Neuronal stem cell (in vitro differentiated cells): ENCODE measurements at places on chromosomes 6 and 20.

DNA sequence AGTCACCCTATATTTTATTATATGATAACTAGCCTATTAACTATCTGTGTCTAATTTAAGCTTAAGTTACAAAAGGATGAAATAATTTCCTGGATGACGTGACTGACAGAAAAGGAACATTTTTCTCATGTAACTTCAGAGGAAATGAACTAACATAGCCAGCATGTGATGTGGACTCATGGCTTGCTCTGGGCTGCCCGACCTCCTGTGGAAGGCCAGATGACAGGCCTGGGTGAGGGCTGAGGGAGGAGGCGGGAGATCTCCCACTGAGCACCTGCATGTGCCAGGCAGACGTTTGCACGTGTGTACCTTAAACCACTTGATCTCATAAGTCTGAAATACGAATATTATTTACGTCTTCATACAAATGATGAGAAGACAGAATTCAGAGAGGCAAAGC, 321.1 kb downstream of the SYNE1 start:
- no peak for DNase-seq
- no peaks in the 10 kb centered on the region for H3K27me3 ChIP-seq
- no peak overlapping the region for H3K4me3 ChIP-seq

GRCh38 chr6:3389390-3390167, 67.3 kb downstream of the SLC22A23 start:
- no peaks in the 10 kb centered on the region for H3K27me3 ChIP-seq
- no peak overlapping the region for H3K27ac ChIP-seq
- H3K4me3 ChIP-seq: no peak overlapping the region
- DNase-seq: no peak
- peaks cover 10% of the 10 kb centered on the region for H3K4me1 ChIP-seq

DNA sequence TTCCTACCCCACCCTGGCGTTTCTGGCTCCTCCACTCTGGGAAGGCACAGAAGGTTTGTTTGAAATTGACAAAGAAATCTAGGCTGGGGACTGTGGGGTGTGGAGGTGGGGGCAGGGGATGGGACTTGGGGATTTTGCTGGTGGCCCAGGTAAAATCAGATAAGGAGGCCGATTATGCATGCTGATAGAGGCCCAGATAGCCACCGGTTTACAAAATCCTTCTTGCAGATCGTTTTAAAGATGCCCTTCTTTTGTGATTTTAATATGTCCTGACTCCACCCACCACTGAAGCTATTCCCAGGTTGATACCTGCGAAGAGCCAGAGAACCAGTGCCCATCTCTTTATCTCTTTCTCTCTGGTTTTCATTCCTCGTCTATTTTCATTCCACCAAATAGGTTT, 104.9 kb downstream of the TFAP2C start:
- H3K27ac ChIP-seq: no peak overlapping the region
- peaks cover 8% of the 10 kb centered on the region for H3K27me3 ChIP-seq
- no peak overlapping the region for H3K4me3 ChIP-seq
- peaks cover 6% of the 10 kb centered on the region for H3K4me1 ChIP-seq

DNA sequence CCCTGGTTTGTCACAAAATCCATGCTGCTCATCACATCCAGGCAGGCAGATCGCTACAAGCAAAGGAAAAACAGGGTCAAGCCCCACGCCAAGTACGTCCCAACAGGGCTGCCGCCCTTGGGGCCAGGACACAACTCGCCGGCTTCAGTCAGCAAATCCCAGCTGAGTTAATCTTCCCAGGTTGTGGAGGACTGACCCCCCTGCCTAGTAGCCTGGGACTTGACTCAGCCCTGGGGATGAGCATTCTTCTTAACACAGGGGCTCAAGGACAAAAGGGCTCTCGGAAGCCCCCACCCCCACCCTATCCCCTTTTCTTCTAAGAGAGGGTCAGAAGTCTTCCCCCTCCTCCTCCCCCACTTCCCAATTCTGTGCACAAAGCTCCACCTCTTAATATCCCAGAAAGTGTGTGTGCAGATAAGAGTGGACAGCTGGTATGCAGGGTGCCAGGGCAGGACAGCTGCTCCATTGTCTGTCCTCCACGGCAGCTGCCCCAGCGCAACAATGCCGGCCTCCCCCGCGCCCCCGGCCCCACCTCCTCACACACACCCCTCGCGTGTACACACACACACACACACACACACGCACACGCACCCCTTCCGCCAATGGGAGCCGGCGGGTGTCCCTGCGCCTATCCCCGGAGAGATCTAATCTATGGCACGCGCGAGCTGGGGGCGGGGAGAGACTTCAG, 4.5 kb downstream of the DLL1 start:
- DNase-seq: peak; percentile 82
- H3K4me1 ChIP-seq: peaks cover 25% of the 10 kb centered on the region
- H3K27me3 ChIP-seq: no peaks in the 10 kb centered on the region
- H3K27ac ChIP-seq: no peak overlapping the region
- peaks cover 64% of the 10 kb centered on the region for H3K36me3 ChIP-seq

DNA sequence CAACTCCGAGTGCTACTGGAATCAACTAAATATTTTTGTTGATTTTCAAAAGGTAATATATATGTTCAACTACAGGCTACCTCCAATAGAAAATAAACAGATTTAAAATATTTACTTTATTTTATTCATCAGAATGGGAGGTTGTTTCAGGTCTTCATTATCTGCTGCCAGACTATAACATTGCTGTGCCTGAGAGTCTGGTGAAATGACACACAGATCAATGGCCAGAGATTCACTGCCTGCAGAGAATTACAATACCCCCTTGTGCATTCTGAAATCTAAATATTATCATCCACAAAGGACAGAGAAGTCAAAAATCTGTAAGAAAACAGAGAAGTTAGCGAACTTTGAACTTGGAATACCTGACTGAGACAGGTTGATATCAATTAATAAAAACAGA, 667.8 kb upstream of the GJE1 start:
- no peaks in the 10 kb centered on the region for H3K27me3 ChIP-seq
- no peak overlapping the region for H3K4me3 ChIP-seq
- no peak for DNase-seq
- no peak overlapping the region for H3K27ac ChIP-seq
- H3K36me3 ChIP-seq: no peaks in the 10 kb centered on the region

DNA sequence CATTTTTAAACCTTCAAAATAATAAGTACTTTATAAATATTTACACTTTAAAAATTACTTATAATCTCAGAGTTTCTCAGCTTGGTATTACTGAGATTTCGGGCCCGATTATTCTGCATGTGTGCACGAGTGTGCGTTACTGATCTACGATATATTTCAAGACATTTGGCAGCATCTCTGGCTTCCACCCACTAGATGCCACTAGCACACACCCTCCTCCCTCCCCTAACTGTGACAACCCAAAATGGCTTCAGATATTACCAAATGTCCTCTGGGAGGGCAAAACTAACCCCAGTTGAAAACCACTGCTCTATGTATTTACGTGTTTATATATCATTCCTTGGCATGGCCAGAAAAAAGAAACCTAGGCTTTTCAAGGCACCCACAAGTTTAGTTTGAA, 95.9 kb downstream of the FYN start:
- H3K27me3 ChIP-seq: no peaks in the 10 kb centered on the region
- peaks cover 2% of the 10 kb centered on the region for H3K36me3 ChIP-seq
- peaks cover 5% of the 10 kb centered on the region for H3K4me1 ChIP-seq
- no peak overlapping the region for H3K4me3 ChIP-seq

GRCh38 chr20:58888521-58889333, 36.2 kb downstream of the GNAS start:
- DNase-seq: peak; percentile 74
- H3K27ac ChIP-seq: no peak overlapping the region
- H3K27me3 ChIP-seq: no peaks in the 10 kb centered on the region

DNA sequence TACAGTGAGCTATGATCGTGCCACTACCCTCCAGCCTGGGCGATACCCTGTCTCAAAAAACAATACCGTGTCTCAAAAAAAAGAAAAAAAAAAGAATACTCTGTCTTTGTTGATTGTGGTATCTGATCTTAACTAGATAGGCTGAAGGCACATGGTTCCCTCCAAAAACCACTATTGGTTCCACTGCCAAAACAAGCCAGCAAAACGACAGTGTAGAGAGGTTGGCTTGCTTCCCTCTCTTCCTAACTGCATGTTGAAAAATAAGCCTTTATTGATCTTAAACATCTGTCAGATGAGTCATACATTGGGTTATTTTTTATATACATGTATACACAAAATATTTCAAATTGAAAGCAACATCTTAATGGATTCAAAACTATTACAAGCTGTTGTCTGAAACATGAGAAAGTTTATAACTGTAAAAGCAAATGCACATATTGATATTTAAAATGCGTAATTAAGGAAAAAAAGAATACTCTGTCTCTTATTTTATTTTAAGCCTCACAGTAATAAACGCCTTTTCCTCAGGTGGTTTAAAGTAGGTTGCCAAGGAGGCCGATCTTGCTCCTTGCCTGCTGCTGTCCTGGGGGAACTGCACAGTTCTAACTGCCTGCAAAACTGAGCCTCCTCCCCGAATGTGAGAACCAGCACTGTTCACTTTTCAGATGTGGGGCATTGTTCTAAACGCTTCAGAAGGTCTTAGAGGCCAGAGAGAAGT, 7.0 kb upstream of the NINL start:
- DNase-seq: no peak
- H3K27me3 ChIP-seq: peaks cover 2% of the 10 kb centered on the region
- no peak overlapping the region for H3K4me3 ChIP-seq
- H3K4me1 ChIP-seq: peaks cover 2% of the 10 kb centered on the region
- H3K36me3 ChIP-seq: no peaks in the 10 kb centered on the region
- no peak overlapping the region for H3K27ac ChIP-seq

DNA sequence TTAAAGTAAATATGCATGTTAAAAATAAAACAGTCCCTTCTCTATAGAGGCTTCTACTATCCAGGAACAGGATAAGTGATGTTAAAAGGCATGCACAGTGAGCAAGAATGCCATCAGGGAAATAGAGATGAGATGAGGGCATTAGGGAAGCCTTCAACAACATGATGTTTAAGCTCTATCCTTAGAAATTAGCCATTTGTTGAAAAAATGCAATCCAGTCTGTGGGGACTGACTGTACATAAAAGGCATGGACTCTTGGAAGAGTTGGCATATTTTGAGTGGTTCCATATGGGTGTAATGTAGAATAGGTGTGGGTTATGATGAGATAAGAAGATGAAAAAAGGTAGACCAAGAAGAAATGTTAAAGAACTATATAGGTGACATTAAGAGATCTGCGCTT, 5.8 kb downstream of the KIAA0319 start:
- H3K36me3 ChIP-seq: no peaks in the 10 kb centered on the region
- no peak overlapping the region for H3K27ac ChIP-seq
- DNase-seq: no peak
- H3K4me1 ChIP-seq: no peaks in the 10 kb centered on the region

DNA sequence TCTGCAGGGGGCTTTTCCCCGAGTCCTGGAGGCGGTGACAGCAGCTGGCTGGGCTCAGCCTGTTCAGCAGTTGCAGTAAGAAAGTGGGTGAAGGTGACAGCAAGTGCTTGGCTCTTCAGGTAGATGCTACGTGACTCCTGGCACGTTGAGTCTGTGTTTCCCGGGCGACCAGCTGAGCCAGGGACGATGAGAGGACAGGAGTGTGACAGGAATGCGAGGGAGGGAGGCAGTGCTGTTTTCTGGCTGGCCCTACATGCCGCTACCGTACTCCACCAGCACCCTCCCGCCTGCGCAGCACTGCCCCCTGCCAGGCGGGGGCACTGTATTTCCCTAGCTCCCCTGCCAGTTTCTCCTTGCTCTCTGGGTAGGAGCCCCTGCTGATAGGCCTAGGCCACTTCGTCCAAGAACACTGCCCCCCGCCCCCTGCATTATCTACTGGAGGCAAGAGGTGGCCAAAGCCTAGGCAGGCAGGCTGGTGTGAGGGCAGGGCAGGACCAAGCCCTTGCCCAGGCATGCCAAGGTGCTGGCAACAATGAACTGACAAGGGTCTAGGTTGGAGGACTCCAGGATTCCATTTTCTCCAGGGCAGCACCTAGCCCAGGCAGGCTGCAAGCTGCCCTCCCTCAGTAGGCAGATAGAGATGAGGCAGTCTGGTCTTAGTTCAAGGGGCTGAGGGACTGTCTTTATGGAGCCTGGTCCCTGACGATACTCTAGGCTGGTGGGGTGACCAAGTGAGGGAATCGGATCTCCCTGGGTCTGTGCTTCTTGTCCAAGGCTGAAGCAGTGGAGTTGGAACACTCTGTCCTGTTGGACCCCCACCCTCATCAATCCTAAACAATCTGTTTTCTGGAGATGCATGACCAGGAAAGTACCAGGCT, 19.2 kb downstream of the MRPS18A start:
- peaks cover 28% of the 10 kb centered on the region for H3K4me1 ChIP-seq
- peaks cover 9% of the 10 kb centered on the region for H3K36me3 ChIP-seq
- H3K4me3 ChIP-seq: no peak overlapping the region
- peak; percentile 29 for DNase-seq
- no peaks in the 10 kb centered on the region for H3K27me3 ChIP-seq
